ENCODE measurements at places on chromosomes 7 and 10. TPM values are rescaled to one million over a fixed set of nuclear protein-coding genes. Genes with fewer than 3 reads are reported as not detected.
A peak's percentile ranks its signal among the peaks of the same experiment; 100 is the strongest.

DNA sequence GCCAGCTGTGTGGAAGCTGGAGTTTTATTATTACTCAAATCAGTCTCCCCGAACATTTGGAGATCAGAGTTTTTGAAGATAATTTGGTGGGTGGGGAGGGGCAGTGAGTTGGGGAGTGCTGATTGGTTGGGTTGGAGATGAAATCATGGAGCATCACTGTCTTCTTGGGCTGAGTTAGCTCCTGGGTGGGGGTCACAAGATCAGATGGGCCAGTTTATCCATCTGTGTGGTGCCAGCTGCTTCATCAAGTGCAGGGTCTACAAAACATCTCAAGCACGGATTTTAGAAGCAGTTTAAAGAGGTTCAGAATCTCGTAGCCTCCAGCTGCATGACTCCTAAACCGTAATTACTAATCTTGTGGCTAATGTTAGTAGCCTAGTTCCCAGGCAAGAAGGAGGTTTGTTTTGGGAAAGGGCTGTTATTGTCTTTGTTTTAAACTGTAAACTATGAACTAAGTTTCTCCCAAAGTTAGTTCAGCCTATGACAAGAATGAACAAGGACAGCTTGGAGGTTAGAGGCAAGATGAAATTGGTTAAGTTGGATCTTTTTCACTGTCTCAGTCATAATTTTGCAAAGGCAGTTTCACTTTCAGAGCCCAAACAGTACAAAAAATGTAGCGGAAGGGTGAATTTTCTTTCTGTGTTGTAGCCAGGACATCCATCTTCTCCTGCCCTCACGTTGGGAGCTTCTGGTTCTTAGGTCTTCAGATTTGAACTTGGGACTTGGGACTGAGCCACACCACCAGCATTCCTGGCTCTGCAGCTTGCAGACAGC is 43.1 kb downstream of the KLF6 start:
- no peak for DNase-seq

GRCh38 chr7:101114492-101114891 is 12.4 kb upstream of the SERPINE1 start:
- DNase-seq, result no peak

DNA sequence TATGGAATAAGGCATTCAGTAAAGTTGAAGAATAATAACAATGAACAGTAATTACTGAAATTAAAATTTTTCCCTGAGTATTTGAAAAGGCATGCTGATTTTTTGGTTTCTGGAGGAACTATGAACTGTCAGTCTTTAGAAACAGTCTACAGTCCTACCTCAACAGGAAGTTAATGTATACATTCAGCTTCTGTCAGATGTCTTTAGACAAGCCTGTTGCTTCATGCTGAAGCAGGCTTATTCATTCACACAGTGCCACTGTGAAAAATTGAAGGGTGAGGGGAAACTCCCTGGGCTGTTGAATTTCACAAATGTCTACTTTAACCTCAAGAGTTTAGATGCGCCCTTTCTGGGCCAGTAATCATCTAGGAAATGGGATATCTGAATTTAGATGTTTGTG is 3.5 kb downstream of the NRF1 start:
- DNase-seq, result peak; percentile 79

CAMK1D gene
- total RNA-seq, result 14.6 TPM

ORC5 gene
- total RNA-seq, result 23.0 TPM

RAMP3 gene
- total RNA-seq, result 5.2 TPM

FGFBP3 gene
- 0.52 TPM for total RNA-seq
